ENCODE measurements at places on chromosomes 2 and 18.

- no peak for DNase-seq
Observed at GRCh38 chr2:217327953-217328621, 468.2 kb upstream of the TNP1 start.

GRCh38 chr2:226905718-226906117, 69.9 kb downstream of the RHBDD1 start:
- DNase-seq = no peak

DNA sequence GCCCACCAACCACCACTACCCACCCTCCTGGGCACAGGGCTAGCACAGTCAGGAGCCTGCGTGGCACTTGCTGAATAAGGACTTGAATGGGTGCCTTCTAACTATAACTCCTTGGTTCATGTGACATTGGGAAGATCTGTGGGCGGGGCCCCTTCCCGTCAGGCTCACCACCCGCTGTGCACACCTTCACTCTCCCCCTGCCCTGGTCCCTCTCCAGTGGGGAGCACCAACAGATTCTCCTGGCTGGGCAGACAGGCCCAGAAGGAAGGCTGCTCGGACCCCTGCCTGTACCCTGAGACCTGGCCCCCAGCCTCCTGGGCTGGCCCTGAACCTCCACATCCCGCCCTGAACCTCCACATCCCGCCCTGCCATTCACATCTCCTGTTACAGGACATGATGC, 33.4 kb upstream of the POMC start:
- no peak for DNase-seq

GRCh38 chr2:162315938-162316337, 2.5 kb downstream of the IFIH1 start:
- DNase-seq = no peak

- no peak for DNase-seq
Observed at GRCh38 chr2:42762823-42763804, 821 bp downstream of the OXER1 start.

- no peak for DNase-seq
Observed at GRCh38 chr2:170213651-170214050, 35.7 kb downstream of the MYO3B start.

DNA sequence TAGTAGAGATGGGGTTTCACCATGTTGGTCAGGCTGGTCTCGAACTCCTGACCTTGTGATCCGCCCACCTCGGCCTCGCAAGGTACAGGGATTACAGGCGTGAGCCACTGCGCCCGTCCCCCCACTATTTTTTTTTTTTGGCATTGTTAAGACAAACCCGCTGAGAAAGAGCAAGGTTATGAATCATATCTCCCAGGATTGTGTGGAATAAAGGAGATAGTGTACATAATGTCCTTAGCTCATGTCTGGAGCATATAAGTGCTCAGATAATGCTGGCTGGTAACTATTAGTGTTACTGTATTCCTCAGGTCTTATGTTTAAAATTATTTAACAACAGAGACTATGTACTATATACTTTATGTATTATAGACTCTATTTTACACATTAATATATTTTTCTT, 36.0 kb downstream of the TTC27 start:
- DNase-seq = no peak

DNA sequence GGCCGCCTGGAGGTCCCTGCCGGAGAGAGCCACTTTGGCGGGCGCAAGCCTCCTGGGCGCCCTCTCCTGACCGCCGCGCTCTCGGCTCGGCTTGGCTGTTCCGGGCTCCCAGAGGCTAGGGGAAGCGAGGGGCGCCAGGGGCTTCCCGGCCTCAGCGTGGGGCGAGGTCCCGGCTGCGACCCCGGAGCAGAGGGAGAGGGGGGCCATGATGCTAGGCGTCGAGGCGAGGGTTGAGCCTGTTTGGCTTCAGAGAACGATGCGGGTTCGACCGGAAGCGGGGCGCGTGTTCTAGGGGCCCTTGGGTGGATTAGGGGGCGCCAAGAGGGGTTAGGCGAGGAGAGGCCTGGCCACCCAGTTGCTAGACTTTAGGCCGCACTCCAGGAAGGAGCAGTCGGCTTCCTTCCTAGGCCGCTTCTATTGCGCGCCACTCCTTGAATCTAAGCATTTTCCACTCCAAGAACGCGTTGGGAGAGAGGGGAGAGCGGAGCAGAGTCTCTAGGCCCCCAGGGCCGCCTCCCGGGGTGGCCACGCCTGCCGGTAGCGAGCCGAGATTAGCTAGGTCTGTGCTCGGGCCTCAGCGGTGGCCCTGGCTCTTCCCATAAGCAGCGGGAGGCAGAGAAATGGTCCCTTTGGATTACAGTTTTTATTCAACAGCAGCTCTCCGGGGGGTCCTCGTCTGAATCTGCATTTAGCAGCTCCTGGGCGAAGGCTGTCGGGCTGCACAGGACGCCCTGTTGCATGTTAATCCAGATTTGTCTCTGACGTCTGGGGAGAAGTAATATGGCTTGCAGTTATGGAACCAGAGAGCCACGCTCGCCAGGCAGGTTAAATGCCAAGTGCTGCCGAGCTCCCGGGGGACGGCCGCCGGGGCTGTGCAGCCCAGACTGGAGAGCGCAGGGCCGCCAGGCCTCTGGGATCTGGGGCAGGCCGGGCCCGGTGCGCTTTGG, 11.3 kb downstream of the MEIS1 start:
- no peak for DNase-seq

- no peak for DNase-seq
Observed at GRCh38 chr18:10145546-10145945, 231.7 kb downstream of the VAPA start.

DNA sequence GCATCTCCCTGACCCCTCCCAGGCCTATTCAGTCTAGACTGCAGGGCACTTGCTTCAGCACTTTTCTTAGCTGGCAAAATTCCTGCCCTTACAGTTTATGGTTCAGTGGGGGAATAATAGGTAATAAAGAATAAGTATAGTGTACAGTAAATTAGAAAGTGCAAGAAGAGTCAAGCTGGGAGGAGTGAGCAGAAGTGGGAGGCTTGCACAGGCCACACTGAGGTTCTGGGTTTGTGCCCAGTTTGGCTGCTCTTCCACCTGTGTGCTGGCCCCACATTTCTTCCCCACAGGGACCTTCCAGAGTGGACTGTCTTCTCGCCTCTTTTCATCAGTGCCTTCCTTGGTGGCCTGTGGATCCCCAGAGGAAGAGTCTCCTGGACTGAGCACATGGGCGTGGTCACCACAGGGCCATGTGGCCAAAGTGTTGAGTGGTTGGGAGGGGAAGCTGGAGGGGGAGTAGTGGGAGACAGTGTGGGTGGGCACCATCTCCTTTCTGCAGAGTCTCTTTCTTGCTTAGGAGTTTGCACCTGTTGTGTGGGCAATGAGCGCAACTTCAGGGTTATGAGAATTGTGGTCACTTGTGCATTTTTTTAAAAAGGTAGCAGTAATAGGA, 128.6 kb upstream of the ZSWIM2 start:
- DNase-seq = no peak
